Left cardiac atrium (tissue), 4 donors: ENCODE measurements at places on chromosomes 6 and 20.

- DNase-seq = no peak
These were observed 37.8 kb upstream of the EYA4 start for GRCh38 chr6:133203344-133203697.

- peak; percentile 61 for DNase-seq
These were observed 14.5 kb downstream of the FOXC1 start for GRCh38 chr6:1624058-1624850.

- DNase-seq = no peak
These were observed 852.7 kb downstream of the EPHA7 start for GRCh38 chr6:92566632-92567031.

- no peak for DNase-seq
These were observed 1.9 kb downstream of the SNX5 start for GRCh38 chr20:17966432-17967310.

- DNase-seq = no peak
These were observed 48.6 kb downstream of the CHMP4B start for GRCh38 chr20:33859751-33860150.

DNA sequence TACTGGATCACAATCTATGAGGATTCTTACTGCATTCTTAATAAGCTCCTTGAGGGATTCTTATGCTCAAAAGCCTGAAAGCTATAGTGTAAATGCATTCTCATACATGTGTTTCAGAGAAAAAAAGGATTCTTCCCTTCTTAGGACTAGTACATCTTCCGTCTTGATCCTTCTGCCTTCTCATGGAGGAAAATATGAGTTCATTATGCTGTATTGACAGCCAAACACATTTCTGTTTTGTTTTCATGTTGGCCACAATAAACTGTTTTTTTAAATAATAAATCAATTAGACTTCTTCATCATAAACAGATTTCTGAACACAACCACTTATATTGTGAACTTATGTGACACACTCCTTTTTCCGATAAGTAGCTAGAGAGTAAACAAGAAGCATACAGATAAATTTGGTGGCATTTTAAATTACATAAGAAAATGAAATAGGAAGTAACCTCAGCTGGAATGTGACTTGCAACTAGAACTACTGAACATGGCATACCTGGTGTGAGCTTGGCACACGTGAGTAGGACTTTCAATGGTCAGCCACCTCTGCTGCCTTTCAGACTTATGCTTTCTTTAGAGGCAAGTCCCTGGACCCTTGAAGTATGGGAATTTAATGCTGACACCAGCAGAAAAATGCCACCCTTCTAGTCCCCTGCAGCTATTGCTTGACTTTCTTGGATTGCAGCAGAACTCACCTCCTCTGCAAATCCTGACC, 350.4 kb downstream of the BCKDHB start:
- no peak for DNase-seq

DNA sequence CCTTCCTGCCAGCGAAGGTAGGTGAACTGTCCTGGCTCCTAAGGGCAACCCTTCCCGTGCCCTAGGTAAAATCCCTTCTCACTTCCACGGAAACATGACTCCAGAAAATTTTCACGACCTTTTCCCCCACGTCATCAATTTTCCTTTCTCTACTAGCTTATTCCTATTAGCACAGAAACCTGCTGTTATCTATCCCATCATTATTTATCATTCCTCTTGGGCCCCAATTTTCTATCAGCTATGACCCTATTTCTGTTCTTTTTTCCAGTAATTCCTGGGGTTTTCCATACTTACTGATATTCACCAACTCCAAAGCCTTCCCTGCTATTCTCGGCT, 23.8 kb upstream of the GCM1 start:
- no peak for DNase-seq

DNA sequence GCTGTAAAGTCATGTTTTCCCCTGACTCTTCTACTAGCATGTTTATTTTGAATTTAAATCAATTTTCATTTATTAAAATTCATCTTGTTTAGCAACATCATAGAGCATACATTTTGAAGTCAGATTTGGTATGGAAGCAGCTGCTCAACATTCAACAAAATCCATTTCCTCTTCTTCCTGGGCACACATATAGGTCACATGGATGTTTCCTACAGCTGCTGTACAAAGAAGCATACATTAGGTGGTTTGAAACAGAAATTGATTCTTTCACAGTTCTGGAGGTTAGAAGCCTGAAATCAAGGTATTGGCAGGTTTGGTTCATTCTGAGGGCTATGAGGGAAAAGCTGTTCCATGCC, 495.2 kb downstream of the RFPL4B start:
- no peak for DNase-seq

DNA sequence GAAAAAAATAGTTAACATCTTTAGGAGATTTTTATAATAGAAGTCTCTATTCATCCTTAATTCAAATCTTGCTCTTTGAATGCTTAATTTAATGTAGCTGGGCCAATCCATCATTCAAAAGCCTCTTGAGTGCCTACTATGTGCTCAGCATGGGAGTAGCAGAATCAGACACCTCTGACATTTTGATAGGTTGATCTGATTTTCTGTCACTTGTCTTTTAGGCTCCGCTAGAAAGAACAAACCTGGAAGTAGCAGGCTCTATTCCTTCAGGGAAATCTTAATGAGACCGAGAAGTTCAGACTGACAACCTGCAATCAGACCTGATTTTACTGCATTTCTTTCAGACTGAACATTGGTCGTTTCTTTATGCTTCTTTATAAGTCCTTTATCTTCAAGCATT, 588.6 kb upstream of the MANEA start:
- no peak for DNase-seq
